ENCODE measurements at places on chromosomes 1 and 21. TPM values are rescaled to one million over a fixed set of nuclear protein-coding genes. Genes with fewer than 3 reads are reported as not detected.

The HTR6 gene
- total RNA-seq = not detected

The YY1AP1 gene
- 82.1 TPM for total RNA-seq

The FCMR gene
- total RNA-seq = 145 TPM

The SIKE1 gene
- 64.9 TPM for total RNA-seq

The RCSD1 gene
- total RNA-seq = 131 TPM

The ANGPTL1 gene
- not detected for total RNA-seq

The MFSD2A gene
- total RNA-seq = 2.7 TPM

The THEMIS2 gene
- 35.4 TPM for total RNA-seq

The GFI1 gene
- 52.2 TPM for total RNA-seq

The TAL1 gene
- not detected for total RNA-seq

The ZBTB8A gene
- total RNA-seq = not detected

The OPRD1 gene
- total RNA-seq = not detected

The RPTN gene
- not detected for total RNA-seq

The COL9A2 gene
- total RNA-seq = 6.0 TPM

The ETNK2 gene
- 1.5 TPM for total RNA-seq

The SMYD3 gene
- 22.6 TPM for total RNA-seq

The RAB25 gene
- 0.86 TPM for total RNA-seq

The MIXL1 gene
- not detected for total RNA-seq

The UMODL1 gene
- total RNA-seq = 0.30 TPM

The SLC9C2 gene
- total RNA-seq = not detected

The LCE1D gene
- total RNA-seq = not detected

The SERPINC1 gene
- total RNA-seq = not detected

The USH2A gene
- not detected for total RNA-seq

The TNFRSF14 gene
- 131 TPM for total RNA-seq

The DAP3 gene
- total RNA-seq = 128 TPM
